ENCODE measurements at places on chromosomes 6 and 20.

DNA sequence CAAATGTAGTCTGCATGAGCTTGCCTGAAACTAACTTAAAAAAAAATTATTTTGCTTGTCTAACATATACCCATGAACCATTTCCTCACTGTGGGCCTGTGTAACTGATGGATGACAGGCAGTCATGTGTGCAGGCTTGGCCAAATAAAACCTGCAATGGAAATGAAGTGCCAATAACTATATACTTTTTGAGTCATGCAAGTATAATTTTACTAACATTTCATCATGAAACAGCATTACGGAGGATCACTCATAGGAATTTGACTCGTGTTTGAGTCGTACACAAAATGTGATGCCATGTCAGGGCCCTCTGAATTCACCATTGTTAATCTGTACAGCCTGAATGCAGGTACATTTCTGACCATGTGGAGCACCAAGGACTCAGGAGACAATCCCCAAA lies 46.6 kb downstream of the HDDC2 start:
- no peak for DNase-seq

DNA sequence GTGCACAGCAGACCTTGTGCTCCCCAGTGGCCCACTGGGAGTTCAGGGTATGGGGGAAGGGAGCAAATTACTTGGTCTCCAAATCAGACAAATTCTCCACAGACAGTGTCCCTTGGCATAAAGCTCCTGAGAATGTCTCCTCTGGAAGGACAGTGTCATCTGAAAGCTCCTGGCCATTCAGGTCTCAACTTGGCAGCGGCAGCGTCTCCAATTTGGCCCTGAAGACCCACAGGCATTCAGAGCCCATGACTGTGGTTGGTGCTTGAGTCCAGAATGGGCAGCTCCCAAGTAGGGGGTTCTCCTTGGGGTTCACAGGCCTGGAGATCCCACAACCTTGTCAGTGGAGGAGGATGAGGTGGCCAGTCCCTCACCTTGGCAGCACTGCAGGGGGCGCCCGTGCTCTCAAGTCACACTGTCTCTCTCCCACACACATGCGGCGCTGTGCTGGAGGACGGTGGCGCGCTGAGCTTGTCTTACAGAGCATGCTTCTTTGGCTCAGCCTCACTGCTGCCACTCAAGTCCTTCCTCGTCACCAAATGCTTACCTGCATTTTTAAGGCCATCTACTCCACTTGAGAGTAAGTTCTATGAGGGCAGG lies 20.7 kb downstream of the DYNLRB1 start:
- DNase-seq, result peak; percentile 48

GRCh38 chr20:31514154-31515071 lies at the start of gene HM13:
HM13 (plus strand) TSS chr20:31514442; CDS start chr20:31514552, 110 bp downstream.
- DNase-seq, result peak; percentile 87

DNA sequence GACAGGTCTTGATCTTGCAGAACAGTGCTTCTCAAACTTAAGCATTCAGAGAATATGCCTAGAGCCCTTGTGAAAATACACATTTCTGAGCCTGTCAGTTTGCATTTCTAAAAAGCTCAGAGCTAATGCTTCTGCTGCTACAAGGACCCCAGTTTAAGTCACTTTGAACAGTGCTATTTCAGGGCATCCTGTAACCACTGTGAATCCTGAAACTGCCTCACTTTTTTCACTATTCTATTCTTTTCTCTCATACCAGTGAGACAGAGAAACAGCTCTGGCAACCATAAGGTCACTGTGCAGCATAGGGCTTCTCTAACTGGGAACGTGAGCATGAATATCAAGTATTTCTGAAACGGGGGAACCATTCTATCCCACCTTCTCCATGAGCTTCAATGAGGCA lies 51.2 kb downstream of the LGSN start:
- no peak for DNase-seq

DNA sequence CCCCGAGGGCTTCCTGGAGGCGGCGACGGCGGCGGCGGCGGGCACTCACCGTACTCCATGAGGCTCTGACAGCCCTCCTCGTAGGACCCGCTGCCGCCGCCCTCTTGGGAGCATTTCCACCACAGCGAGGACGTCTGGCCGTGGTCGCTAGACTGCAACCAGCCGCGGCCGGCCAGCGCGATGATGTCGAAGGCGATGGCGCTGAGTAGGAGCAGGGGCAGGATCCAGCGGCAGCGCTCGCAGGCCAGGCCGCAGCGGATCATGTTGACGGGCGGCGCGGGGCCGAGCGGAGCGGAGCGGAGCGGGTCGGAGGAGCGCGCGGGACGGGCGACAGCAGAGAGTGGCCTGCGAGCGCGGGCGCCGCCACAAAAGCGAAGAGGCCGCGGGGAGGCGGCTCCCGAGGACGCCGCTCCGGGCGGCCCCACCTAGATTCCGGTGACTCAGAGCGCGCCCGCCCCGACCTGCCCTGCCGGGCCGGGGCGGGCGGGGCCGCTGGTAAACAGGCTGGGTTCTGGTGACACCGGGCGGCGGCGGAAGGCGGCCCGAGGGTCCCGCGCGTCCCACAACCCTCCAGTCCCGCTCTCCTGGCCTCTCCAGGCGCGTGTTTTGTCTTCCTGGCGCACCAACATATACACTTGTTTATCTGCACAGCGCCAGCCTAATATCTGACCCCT lies at the start of gene PERP:
TSS of gene PERP (minus strand) at position 342 of the 674 bp plus-strand sequence. CDS start at position 263, 79 bp downstream.
- peak; percentile 70 for DNase-seq

- DNase-seq, result no peak
Observed at GRCh38 chr6:105872249-105872648, 213.9 kb upstream of the PRDM1 start.

Data from activated naive CD4-positive, alpha-beta T cell treated with anti-CD3 and anti-CD28 coated beads, Interleukin-2, amount 50 U/mL, for 16 hours (primary cell).